Activated T-cell treated with anti-CD3 and anti-CD28 coated beads, Interleukin-2, amount 50 U/mL, for 24 hours (primary cell): ENCODE measurements at places on chromosomes 11 and 22.

DNA sequence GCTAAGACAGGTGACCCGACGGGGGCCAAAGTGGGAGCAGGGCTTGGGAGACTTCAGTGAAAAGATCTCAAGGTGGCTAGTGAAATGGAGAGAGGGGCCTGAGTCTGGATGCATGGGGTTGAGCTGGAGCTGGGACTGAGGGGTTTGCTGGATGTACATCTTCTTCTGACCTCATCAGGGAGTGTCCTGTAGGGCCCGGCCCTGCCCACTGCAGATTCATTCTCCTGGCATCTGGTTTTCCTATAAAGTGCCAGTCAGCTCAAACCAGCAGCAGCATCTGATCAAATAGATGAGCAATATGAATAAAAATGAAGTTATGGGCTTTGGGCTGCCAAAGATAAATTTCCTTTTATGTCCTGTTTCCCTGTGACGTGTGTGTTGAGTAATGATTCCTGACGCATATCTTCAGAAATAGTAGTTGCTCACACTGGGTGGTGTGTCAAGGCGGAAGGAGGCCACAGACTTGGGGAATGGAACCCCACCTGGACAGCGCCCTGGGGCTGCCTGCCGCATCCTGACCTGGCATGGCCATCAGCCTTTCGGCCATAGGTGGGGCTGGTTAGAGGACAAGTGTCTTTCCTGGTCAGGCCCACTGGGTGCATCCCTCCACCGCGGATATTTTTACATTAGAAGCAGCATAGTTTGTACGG is 135.4 kb downstream of the OSBP2 start:
- DNase-seq = no peak
- H3K27me3 ChIP-seq = peaks cover 7% of the 10 kb centered on the region
- no peak overlapping the region for H3K4me3 ChIP-seq
- H3K4me1 ChIP-seq = peaks cover 12% of the 10 kb centered on the region
- no peak overlapping the region for H3K27ac ChIP-seq
- no peaks in the 10 kb centered on the region for H3K36me3 ChIP-seq

DNA sequence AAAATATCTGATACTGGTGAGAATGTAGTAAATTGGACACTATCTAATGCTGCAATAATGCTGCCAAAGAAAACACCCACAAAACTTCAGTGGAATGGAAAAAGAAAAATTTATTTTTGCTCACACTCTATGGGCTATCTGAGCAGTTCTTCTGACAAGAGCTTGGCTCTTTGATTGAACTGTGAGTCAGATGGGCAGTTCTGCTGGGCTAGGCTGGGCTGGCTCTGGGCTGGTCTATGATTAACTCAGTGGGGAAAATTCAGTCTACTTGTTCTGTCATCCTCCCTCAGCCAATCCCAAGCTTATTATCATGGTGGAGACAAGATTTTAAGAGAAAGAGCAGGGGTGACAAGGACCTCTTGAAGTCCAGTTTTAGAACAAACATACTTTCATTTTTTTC is 1404.8 kb downstream of the LRRC4C start:
- no peaks in the 10 kb centered on the region for H3K27me3 ChIP-seq
- H3K36me3 ChIP-seq = no peaks in the 10 kb centered on the region
- no peak overlapping the region for H3K4me3 ChIP-seq
- H3K27ac ChIP-seq = no peak overlapping the region
- DNase-seq = no peak

DNA sequence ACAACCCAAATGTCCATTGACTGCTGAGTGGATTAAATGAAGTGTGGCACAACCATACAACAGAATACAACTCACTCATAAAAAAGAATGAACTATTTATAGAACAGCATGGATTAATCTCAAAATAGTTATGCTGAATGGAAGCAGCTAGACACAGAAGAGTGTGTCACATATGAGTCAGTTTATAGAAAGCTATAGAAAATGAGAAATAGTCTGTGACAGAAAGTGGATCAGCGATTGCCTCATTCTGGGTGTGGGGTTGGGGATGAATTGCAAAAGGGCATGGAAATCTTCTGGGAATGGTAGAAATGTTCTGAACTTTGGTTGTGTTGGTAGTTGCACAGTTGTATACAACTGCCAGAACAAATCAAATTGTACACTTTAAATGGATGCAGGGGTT is 37.4 kb downstream of the PRR5L start:
- peaks cover 16% of the 10 kb centered on the region for H3K4me1 ChIP-seq
- H3K4me3 ChIP-seq = no peak overlapping the region
- peaks cover 2% of the 10 kb centered on the region for H3K27me3 ChIP-seq

DNA sequence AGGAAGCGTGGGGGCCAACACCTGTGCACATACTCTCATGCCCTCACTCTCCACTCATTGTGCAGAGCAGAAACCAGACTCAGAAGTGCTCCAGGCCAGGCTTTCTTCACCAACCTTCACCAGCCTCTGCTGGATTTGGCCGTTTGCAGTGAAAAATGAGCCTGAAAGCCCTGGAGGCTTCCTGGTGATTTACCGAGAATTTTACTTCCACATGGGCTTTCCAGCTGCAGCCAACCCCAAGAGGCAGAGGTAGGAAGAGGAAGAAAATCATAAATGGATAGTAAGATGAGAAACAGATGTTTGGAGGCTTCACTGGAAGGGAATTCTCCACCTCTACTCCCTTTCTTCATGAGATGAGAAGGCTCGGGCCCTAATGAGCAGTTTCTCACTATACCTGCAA is 155.4 kb downstream of the ETS1 start:
- peaks cover 23% of the 10 kb centered on the region for H3K4me1 ChIP-seq
- no peak overlapping the region for H3K4me3 ChIP-seq
- no peak for DNase-seq
- H3K27me3 ChIP-seq = no peaks in the 10 kb centered on the region
- H3K36me3 ChIP-seq = no peaks in the 10 kb centered on the region

DNA sequence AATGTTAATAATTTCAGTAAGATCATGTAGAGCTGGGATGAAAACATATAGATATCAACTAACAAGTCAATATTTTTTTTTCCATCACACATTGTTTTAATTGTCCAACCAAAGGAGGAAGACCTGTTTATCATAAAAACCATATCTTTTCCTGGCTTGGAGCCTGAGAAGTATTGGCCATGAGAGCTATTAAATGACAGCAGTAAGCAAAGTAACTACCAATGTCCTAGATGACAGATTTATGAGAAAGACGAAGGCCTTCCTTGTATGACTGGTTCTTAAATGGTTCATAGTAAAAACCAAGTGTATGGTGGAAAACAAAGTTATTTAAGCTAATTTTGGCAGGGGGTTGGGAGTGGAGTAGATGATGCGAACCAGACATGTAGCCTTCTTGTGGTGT is 1147.1 kb upstream of the TENM4 start:
- no peak overlapping the region for H3K4me3 ChIP-seq
- no peaks in the 10 kb centered on the region for H3K27me3 ChIP-seq
- H3K4me1 ChIP-seq = no peaks in the 10 kb centered on the region
- no peaks in the 10 kb centered on the region for H3K36me3 ChIP-seq
- no peak for DNase-seq
- no peak overlapping the region for H3K27ac ChIP-seq

DNA sequence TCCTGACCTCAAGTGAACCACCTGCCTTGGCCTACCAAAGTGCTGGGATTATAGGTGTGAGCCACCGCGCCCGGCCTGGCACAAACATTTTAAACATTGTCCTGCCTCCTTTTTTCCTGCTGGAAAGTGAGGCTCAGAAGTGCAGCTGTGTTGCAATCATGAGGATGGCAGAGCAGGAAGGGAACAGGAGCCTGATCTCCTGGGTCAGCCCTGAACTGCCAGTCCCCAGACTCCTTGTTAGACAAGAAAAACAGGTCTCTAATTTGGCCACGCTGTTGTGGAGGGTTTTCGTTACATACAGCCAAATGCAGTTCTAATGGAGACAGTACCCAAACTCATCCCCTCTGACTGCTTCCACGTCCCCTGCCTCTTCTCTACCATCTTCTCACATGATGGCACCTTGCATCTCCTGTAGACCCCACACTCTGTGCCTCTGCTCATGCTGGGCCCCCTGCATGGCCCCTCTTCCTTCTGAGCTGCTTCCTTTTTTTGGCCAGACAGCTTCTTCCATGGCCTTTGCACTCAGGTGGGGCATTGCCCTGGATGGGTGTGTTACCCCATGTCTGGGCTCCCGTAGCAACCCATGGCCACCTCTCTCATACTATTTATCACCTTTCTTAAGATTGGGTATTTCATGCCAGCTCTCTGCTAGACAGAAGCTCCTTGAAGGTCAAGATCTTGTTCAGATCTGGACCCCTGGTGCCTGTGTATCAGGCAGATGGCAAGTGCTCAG is 227.1 kb downstream of the CEP164 start:
- H3K27me3 ChIP-seq = peaks cover 8% of the 10 kb centered on the region
- H3K4me3 ChIP-seq = no peak overlapping the region

- no peaks in the 10 kb centered on the region for H3K36me3 ChIP-seq
- no peak overlapping the region for H3K27ac ChIP-seq
- peaks cover 2% of the 10 kb centered on the region for H3K27me3 ChIP-seq
- H3K4me3 ChIP-seq = no peak overlapping the region
- DNase-seq = no peak
Observed at GRCh38 chr11:127624306-127624856, 623.8 kb upstream of the KIRREL3 start.

- H3K4me3 ChIP-seq = no peak overlapping the region
- H3K27ac ChIP-seq = no peak overlapping the region
- H3K27me3 ChIP-seq = no peaks in the 10 kb centered on the region
- peaks cover 1% of the 10 kb centered on the region for H3K4me1 ChIP-seq
- no peak for DNase-seq
Observed at GRCh38 chr11:14240221-14240620, 118.8 kb downstream of the RRAS2 start.

GRCh38 chr11:62538470-62539237 is 8.0 kb downstream of the AHNAK start:
- no peaks in the 10 kb centered on the region for H3K27me3 ChIP-seq
- no peak for DNase-seq

- no peaks in the 10 kb centered on the region for H3K27me3 ChIP-seq
- H3K4me1 ChIP-seq = no peaks in the 10 kb centered on the region
- DNase-seq = no peak
Observed at GRCh38 chr11:44835938-44836337, 109.2 kb downstream of the TSPAN18 start.

DNA sequence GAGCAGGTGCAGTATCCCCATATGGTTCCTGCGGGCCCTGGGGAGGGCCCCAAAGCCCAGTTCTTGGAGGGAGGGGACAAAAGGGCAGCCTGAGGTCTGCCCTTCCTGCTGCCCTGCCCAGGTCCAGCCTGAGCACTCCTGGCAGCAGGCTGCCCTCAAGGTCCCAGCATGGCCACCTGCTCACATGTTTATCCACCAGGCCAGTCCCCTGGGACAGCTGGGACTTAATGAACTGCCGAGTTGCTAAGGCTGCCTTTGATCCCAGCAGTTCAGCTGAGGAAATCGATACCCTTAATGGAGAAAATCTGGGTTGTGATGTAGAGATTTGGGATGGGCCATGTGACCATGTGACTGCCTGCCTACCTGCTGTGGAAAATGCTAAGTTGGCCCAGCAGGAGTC is 146.2 kb downstream of the TRIM29 start:
- H3K4me1 ChIP-seq = no peaks in the 10 kb centered on the region
- no peak overlapping the region for H3K4me3 ChIP-seq
- H3K27ac ChIP-seq = no peak overlapping the region
- no peaks in the 10 kb centered on the region for H3K36me3 ChIP-seq
- H3K27me3 ChIP-seq = peaks cover 29% of the 10 kb centered on the region

DNA sequence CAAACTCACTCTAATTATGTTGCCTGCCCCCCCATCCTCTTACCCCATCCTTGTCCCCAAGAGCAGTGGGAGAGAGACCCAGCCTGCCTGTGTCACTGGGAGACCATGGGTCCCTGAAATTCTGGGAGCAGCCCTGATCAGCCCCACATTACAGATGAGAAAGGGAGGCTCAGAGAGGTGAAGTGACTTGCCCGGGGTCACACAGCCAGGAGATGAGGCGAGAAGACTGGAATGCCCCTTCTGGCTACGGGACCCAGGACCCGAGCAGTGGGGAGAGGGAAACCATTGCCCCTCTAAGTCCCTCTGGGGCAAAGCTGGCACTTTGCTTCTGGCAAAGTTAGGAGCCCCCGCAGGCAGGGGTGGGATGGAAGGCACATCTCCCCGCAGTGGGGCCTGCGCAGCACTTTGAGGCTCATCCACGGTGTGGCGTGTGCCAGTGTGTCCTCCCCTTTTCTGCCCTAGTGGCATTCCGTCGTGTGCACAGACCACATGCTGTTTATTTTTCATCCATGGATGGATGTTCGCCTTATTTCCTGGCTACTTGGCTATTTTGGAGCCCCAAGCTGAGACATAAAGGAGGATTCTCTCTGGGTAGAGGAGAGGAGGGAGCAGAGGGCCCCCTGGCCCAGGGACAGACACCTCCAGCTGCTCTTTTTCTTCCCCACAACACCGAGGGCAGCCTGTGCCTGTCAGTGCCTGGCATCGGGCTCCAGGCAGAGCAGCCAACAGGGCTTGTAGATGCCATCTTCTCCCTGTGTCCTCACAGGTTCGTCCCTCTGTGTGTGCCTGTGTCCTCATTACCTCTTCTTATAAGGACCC is 3.7 kb upstream of the FGF3 start:
- H3K4me3 ChIP-seq = no peak overlapping the region
- H3K36me3 ChIP-seq = no peaks in the 10 kb centered on the region
- DNase-seq = no peak
- peaks cover 49% of the 10 kb centered on the region for H3K27me3 ChIP-seq
- H3K4me1 ChIP-seq = no peaks in the 10 kb centered on the region
- no peak overlapping the region for H3K27ac ChIP-seq

GRCh38 chr22:26045860-26046259 is 123.4 kb upstream of the SEZ6L start:
- H3K4me3 ChIP-seq = no peak overlapping the region
- no peak for DNase-seq
- no peaks in the 10 kb centered on the region for H3K36me3 ChIP-seq
- peaks cover 16% of the 10 kb centered on the region for H3K27me3 ChIP-seq

DNA sequence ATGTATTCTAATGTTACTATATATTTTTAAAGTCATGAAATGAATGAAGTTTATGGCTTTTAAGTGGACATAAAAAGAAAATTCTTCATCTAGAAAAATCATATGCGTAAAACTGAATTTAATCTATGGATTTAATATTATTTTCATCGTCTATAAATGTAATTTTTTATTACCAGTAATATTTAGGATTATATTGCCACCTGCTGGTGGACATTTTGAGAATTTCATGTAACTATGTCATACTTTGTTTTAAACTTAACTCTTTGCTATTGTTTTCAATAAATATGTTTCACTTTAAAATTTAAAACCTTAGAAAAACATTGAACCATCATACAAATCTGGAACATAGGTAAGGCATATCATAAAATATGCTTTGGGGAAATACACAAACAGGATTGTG is 66.5 kb upstream of the CEP126 start:
- no peak overlapping the region for H3K27ac ChIP-seq
- H3K4me1 ChIP-seq = no peaks in the 10 kb centered on the region
- no peak for DNase-seq
- no peak overlapping the region for H3K4me3 ChIP-seq

- H3K27ac ChIP-seq = no peak overlapping the region
- no peaks in the 10 kb centered on the region for H3K4me1 ChIP-seq
- no peak overlapping the region for H3K4me3 ChIP-seq
- peaks cover 32% of the 10 kb centered on the region for H3K27me3 ChIP-seq
- H3K36me3 ChIP-seq = no peaks in the 10 kb centered on the region
Observed at GRCh38 chr11:134479206-134480135, 67.4 kb upstream of the B3GAT1 start.
